ENCODE measurements at places on chromosomes 6 and 20.

DNA sequence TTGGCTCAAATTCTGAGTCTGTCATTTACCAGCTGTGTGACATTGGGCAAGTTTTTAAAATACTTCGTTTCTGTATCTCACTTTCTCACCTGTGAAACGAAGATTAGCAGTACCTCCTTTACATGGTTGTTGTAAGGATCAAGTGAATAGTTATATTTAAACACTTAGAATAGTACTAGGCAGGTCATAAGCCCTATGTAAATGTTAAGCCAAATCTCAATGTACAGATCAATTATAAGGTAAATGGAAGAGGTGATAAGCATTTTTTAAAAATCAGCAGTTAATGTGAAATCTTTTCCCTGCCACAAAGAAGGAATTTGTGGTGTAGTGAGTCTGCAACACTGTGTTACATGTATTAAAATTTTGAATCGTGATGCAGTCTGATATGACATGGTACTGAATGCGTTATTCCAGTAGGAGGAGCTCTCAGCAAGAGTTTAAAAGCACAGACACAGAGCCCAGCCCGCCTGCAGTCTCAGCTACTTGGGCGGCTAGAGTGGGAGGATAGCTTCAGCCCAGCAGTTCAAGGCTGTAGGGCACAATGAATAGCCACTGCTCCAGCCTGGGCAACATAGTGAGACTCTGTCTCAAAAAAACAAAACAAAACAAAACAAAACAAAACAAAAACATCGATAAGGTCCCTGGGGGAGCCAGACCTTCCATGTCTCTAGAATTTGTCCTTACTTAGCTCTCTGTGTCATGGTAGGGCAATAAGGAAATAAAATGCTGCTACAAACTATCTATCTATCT is 46.0 kb downstream of the GTF2H5 start:
- DNase-seq: peak; percentile 45

DNA sequence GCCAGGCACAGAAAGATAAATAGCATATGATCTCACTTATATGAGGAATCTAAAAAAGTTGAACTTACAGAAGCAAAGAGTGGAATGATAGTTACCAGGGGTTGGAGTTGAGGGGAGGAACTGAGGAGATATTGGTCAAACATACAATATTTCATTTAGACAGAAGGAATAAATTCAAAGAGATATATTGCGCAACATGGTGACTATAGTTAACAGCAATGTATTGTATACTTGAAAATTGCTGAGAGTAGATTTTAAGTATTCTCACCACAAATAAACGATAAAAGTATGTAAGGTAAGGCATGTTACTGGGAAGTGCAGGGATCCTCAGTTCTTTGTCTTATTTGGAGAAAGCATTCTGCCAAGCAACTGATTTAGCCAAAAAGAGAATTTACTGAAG is 171.9 kb downstream of the LMBRD1 start:
- DNase-seq: no peak

DNA sequence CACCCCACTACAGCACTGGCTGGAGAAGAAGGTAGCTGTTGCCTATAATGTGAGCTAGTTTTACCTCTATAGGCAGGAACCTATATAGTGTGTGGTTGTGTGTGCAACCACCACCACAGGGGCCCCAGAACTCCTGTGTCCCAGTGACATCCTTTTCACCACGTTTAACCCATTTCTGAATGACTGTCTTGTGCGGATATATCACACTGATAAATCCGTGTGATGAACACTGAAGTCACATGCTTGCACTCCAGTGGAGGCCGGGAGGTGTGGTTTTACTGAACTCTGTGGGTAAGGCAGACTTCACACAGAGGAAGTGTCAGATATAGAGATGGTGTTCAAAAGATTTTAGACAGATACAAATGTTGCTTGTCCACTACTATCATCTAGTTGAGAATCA is 32.5 kb downstream of the SDHAF4 start:
- no peak for DNase-seq

DNA sequence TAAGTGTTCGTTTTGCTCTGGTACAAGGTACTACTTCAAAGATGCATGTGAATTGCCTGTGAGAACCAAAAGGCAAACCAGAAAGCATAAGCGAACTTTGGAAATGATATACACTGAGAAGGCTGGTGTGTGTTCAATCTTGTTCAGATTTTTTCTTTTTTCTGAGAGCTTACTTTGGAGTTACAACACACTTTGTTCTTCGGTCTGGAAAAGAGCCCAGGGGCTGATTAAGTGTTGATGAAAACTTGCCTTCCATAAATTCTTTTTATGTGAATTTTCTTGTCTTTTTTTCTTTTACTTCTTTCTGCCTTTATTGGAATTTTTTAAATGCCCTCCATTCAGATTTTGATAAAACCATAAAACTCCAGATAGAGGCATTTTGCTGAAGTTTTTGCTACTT is 395.1 kb upstream of the SASH1 start:
- DNase-seq: no peak

- no peak for DNase-seq
Observed at GRCh38 chr6:55141611-55142010, 32.7 kb upstream of the HCRTR2 start.

- no peak for DNase-seq
Observed at GRCh38 chr6:161415302-161415855, 141.5 kb upstream of the AGPAT4 start.

DNA sequence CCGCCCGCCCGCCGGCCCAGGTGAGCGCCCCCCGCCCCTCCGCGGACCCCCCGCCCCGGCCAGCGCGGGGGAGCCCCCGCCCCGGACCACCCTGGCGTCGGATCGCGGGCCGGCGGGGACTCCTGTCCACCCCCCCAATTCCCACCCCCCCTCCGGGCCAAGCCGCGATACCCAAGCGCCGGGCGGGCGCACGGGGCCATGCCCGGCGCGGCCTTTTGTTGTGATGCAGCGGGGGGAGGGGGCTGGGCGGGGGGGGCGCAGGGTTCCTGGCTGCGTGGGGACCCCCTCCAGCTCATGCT is 245 bp downstream of the SRC start:
- no peak for DNase-seq

- no peak for DNase-seq
Observed at GRCh38 chr20:48698507-48699267, 129.1 kb downstream of the PREX1 start.

DNA sequence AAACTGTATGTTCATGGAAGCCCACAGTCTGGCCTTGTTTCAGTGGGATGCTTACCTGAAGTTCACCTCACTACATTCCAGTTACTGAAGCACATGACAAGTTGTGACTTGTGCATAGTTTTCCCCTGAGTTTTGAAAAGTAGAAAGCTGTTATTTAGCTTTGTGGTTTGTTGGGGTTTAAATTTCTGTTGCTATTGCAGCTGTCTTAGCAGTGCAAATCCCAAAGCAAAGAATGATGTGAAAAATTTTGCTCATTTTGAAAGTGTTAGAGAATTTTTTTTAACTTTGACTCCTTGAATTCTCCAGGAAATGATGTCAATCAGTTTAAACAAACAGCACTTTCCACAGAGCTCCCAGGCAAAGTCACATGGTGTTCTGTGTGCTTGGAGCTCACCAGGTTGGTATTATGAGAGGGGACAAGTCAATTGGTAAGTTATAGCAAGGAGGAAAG is 268.4 kb downstream of the ADGRG6 start:
- DNase-seq: no peak

DNA sequence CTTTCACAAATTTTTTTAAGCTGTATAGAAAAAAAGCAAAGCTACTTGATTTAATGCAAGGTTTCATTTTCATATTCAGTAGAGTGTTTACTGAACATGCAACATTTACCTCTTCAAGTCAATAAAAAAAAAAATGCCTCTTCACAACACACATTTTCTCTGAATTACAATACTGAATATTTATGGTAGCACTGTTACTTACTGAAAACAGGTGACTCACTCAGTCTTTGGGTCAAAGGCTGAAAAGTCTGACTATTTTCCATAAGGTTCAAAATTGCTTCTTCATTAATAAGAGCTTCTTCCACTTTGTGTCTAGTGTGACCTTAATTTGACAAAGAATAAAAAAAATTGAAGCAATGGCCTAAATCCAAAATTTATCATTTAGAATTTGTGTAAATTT is 101.9 kb downstream of the REV3L start:
- no peak for DNase-seq

DNA sequence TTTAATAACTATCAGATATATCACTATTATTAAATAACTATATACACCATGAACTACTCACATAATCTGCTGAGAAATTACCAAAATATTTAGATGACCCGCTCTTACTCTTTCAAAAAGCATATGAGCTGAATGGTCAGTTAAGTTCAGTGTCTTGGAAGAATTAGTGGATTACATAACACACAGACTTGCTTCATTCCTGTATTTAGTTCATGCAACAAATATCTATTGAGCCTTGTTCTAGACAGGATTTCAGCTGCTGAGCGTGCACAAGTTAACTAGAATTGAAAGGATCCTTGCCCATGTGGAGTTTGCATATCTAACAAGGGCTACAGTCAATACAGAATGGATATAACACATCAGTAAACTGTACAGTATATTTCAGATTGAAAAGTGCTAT is 566.2 kb downstream of the CBLN4 start:
- no peak for DNase-seq

- DNase-seq: no peak
Observed at GRCh38 chr20:18055261-18055660, 2.5 kb downstream of the OVOL2 start.

DNA sequence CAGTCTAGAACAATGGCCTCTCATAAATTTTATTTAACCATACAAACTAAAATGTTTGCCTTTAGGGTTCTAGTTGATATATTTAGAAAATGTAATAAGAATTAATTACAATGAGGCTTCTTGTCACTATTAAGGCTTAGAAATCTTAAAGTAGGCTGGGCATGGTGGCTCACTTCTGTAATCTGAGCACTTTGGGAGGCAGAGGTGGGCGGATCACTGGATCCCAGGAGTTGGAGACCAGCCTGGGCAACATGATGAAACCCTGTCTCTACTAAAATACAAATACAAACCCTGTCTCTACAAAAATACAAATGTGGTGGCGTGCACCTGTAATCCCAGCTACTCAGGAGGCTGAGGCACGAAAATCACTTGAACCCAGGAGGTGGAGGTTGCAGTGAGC is 99.0 kb upstream of the ADGRF1 start:
- no peak for DNase-seq

DNA sequence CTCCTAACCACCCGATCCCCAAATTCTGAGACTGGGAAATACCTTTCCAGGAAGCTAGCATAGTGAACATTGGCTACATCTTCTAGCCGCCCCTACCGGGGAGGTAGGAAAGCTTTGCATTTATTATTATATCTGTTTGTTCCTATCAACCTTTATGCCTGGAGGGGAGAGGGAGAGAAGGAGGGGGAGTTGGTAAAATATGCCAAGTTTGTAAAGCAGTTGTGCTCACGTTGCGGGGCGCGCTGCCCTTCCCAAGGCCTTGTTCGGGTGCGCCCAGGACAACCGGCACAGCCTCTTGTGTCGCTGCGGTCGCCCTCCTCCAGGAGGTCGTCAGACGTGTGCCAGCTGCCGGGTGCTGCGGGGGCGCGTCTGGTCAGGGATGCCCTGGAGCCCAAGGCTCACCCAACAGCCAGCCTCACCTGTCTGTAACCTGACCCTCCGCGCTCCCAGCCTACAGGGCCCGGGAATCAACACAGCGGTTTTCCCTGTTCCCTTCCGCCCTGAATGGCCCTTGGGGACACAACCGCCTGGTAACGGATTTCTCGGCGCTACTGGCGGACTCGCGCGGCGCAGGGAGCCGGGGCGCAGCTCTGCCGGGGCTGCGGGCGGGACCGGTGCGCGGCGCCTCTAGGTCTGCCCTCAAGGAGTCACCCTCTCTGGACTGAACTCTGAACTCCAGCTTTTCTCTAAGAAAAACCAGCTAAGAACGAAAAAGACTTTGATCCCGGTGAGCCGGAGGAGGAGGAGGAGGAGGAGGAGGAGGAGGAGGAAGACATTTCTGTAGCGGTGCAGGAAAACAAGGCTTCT is 1.1 kb upstream of the OVOL2 start:
- DNase-seq: peak; percentile 24
